ENCODE measurements at places on chromosomes 4 and X. TPM values are rescaled to one million over a fixed set of nuclear protein-coding genes. Genes with fewer than 3 reads are reported as not detected.

DNA sequence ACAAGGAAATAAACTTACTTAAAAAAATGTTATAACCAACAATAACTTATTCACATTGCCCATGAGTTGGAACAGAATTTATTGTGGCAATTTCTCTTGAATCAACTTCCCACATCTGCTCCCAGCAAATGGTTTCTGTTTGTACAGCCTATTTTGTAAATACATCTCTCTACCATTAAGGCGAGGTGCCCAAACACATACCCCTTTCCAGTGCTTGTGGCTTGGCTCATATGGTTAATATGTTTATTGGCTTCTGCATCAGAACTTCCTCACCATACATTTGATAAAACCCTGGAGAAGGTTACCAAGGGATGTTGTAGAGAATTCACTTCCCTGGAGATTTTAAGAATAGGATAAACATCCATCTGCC lies 207.1 kb downstream of the SOWAHB start:
- no peak overlapping the region for H3K27ac ChIP-seq
- H3K27me3 ChIP-seq = peaks cover 34% of the 10 kb centered on the region
- peaks cover 7% of the 10 kb centered on the region for H3K4me1 ChIP-seq

DNA sequence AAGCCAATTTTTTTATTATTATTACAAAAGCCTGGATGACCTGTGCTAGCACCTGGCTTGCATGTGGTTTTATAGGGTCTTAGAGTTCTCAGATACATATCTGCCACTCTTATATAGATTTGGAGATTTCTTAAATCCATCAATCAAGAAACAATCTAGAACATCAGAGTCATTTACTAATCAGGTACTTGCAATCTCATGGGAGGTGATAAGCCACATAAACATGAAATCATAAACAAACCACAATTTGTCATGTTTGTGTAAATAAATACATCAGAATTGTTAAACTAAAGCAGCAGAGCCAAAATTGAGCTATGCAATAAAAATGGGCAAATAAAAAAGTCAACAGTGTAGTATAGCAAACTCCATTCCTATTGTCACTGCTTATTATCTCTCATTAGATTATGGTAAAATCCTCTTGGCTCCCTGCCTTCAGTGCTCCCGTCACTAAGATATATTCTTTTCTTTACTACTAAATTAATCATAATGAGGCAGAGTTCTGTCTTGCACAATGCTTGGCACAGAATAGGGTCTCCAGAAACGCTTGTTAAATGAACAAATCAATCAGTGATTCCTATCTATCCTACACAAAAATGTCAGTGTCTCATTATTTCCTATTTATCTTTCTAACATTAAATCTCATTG lies 108.7 kb upstream of the TTC29 start:
- H3K27ac ChIP-seq = no peak overlapping the region
- H3K36me3 ChIP-seq = no peaks in the 10 kb centered on the region
- no peaks in the 10 kb centered on the region for H3K27me3 ChIP-seq
- no peak overlapping the region for H3K4me3 ChIP-seq
- no peaks in the 10 kb centered on the region for H3K4me1 ChIP-seq

Gene SYTL5
- not detected for total RNA-seq

- DNase-seq = peak; percentile 3
- H3K27ac ChIP-seq = no peak overlapping the region
- no peak overlapping the region for H3K4me3 ChIP-seq
- H3K4me1 ChIP-seq = no peaks in the 10 kb centered on the region
Measured at GRCh38 chr4:132332932-132333723, 816.0 kb upstream of the PCDH10 start.

GRCh38 chrX:132848296-132848970 lies 110.0 kb downstream of the HS6ST2 start:
- no peak overlapping the region for H3K27ac ChIP-seq
- no peak overlapping the region for H3K4me3 ChIP-seq
- H3K36me3 ChIP-seq = no peaks in the 10 kb centered on the region
- DNase-seq = no peak
- no peaks in the 10 kb centered on the region for H3K4me1 ChIP-seq
- H3K27me3 ChIP-seq = no peaks in the 10 kb centered on the region

Gene TNIP3
- not detected for total RNA-seq

GRCh38 chr4:112545346-112545745 lies 29.4 kb upstream of the NEUROG2 start:
- no peaks in the 10 kb centered on the region for H3K4me1 ChIP-seq
- no peak overlapping the region for H3K27ac ChIP-seq
- H3K4me3 ChIP-seq = no peak overlapping the region
- no peak for DNase-seq
- no peaks in the 10 kb centered on the region for H3K36me3 ChIP-seq

DNA sequence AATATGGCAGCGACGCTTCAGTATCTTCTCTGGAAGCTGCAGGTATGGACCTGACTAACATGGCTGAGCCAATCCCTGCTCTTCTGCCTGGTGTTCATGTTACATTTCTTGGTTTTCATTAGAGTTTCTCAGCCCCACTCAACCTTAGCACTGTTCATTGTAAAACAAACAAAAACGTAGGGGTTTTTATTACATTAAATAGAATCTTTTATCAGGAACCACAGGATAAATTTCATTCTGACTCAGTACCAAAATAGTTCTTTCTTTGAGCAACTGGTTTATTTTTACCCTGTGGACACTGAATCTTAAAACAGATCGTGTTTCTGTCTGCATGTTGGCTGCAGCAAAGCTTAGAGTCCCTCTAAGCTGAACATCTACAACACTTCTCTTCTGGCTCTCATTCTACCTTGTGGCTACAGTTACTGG lies 27.1 kb downstream of the FHIP1A start:
- H3K36me3 ChIP-seq = no peaks in the 10 kb centered on the region
- no peak overlapping the region for H3K27ac ChIP-seq
- no peak for DNase-seq
- H3K4me1 ChIP-seq = no peaks in the 10 kb centered on the region
- no peak overlapping the region for H3K4me3 ChIP-seq
- no peaks in the 10 kb centered on the region for H3K27me3 ChIP-seq

DNA sequence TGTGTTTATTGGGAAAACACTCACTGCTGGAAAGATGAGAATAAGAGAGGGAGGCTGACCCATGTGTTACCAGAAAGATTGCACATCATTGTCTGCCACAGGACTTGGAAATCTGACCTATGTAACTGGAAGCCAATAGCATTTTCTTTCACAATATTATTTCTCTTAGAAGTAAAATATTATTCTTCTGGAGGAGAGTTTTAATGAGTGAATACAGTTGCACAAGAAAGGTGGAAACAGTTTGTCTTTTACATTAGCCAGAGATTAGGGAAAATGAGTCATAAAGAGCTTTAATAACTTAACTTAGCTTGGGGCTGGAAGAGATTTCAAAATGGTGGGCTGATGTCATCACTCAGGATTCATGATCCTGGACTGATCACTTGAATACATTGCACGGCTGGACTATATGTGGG lies 31.5 kb upstream of the LNX1 start:
- no peaks in the 10 kb centered on the region for H3K4me1 ChIP-seq
- H3K27ac ChIP-seq = no peak overlapping the region
- no peak for DNase-seq
